ENCODE measurements at places on chromosomes 5 and 9.

GRCh38 chr9:35042081-35042604 lies 30.3 kb downstream of the VCP start:
- no peak for DNase-seq

DNA sequence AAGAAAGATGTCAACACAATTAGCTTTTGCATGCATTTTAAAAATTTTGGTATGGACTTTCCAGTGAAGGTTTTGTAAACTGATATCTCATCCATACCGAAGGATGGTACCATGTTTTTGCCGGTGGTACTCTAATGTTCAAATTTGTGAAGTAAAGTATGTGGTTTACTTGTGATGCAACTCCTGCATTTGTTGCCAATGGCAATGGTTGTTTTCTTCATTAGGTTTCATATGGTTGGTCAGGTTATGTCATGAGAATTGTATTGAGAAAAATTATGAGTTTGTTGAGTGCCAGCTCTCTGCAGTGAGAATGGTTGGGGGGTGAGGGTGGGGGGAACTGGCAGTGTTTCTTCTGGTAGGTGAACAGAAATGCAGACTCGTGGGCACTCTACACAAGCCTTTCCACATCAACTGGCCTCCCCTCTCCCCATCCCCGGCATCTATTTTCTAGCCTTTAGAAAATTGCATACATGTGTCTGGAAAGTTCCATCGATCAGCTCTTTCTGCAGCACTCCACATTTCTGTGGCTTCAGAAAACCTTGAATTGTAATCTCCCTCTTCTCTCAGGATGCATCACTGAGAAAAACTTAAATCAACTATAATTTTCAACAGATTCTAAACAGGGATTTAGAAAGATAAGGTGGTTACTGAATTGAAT lies 107.7 kb downstream of the PDE4D start:
- no peak for DNase-seq

GRCh38 chr5:180128671-180129261 lies 57.2 kb upstream of the RNF130 start:
- no peak for DNase-seq

GRCh38 chr5:54484219-54484894 lies 28.9 kb downstream of the HSPB3 start:
- no peak for DNase-seq

GRCh38 chr5:121525706-121526105 lies 326.0 kb upstream of the FTMT start:
- DNase-seq: no peak

GRCh38 chr5:39433848-39434247 lies 9.1 kb upstream of the DAB2 start:
- no peak for DNase-seq

DNA sequence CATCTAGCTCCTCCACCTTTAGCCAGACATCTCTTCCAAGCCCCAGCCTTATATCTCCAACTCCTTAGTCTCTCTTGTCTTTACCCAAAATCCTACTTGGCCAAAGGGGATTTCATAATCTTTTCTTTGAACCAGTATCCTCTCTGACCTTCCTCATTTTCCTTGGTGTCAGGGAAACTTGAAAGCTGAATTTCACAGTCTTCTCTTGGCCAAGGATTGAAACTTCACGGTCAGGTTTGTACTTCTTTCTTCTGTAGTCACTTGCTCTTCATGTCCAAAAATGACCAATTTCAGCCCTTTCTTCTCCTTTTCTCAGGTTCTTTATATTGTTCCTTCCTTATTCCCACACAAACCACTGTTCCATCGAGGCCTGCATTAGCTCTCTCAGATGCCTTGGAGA lies 473.7 kb upstream of the KLF4 start:
- no peak for DNase-seq

GRCh38 chr5:139579-140442 lies 47.8 kb downstream of the PLEKHG4B start:
- DNase-seq: no peak
